Dermis blood vessel endothelial cell (primary cell): ENCODE measurements at places on chromosomes 6 and 20.

DNA sequence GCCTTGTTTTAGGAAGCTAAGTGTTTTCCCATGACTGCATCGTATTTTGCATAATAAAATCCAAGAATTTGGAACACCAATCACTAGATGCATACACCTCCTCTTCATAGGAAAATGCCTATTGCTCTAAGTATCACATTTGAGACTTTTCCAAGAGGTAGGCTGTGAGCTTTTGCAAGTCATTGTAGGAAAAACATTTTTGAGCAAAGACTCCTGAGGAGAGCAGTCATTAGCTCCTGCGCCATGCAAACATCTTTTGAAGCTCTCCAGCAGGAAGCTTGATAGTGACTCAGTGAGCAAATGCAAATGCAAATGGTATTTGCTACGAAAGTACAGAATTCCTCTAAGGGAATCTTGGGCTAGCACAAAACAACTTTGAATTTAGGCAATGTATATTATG is 750.4 kb downstream of the QKI start:
- no peak for DNase-seq

DNA sequence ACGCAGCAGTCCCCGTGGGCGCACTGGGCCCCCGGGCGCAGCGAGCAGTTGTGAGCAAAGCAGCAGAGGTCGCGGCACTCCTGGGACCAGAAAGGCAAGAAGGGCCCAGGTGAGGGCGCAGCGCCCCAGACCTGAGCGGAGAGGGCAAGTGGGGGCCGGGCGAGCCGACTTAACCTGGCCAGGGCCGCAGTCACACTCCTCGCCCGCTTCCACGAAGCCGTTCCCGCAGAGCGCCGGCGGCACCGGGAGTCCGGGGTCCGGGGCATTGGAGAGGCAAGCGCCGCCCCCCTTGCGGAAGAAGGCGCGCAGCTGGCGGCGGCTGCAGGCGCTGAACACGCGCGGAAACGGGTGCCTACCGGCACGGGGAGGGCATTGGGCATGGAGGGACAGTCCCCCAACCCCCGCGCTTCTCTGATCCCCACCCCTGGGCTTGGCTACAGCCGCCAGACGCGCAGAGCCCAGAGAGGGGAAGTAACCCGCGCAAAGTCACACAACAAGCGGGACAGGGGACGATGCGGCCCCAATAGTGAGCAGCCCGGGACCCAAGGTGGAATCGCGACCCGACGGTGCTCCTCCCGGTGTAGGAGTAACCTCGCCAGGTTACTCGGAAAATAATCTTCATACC is 9.2 kb downstream of the ADAM33 start:
- DNase-seq: no peak

GRCh38 chr6:155023717-155024116 is 28.6 kb downstream of the TIAM2 start:
- DNase-seq: no peak

DNA sequence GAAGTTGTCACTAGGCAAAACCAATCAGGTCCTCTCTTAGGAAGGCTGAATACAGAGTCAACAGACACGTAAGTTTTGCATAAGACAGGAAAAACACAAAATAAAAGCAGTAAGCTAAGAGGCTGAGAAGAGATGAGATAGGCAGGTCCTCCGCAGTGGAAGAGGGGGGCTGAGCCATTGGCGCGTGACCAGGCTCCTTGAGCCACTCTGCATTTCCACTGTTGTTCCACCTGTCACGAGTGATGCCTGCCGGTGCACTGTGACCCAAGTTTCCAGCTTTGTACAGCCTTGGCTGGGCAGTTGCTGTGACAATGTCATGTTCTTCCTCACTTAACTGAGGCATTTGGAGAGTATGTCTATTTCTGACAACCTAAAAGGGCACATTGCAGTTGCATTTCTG is 58.6 kb downstream of the NUDT3 start:
- no peak for DNase-seq
